Fibroblast of the aortic adventitia (primary cell): ENCODE measurements at places on chromosomes 16 and 17.

GRCh38 chr17:40190197-40191021 lies 13.1 kb downstream of the RAPGEFL1 start:
- DNase-seq: no peak

DNA sequence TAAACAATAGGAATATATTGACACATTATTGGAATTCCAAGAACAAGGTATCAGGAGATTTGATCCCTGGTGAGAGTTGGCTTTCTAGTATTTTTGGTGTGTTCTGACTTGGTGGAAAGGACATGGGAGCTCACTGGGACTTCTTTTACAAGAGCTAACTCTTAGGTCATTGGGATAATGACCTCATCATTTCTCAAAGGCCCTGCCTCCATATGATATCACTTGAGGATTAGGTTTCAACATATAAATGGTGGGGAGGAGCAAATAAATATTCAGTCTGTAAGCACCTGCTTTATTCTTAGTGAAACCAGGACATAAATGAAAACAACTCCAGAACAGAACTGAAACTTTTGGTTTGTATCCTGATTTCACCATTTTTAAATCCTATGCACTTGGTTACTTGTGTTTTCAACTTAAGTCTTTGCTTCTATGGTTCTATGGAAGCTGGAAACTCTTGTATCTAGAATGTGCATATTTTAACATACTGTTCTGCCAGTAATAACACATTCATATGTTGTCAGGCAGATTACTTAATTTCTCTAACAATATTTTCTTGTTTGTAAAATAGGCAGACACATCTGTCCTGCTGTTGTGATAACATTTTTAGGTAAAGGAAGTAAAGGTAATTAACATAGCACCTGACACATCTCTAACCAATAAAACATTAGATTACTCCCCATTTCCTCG lies 1527.7 kb upstream of the CDH8 start:
- DNase-seq: no peak

DNA sequence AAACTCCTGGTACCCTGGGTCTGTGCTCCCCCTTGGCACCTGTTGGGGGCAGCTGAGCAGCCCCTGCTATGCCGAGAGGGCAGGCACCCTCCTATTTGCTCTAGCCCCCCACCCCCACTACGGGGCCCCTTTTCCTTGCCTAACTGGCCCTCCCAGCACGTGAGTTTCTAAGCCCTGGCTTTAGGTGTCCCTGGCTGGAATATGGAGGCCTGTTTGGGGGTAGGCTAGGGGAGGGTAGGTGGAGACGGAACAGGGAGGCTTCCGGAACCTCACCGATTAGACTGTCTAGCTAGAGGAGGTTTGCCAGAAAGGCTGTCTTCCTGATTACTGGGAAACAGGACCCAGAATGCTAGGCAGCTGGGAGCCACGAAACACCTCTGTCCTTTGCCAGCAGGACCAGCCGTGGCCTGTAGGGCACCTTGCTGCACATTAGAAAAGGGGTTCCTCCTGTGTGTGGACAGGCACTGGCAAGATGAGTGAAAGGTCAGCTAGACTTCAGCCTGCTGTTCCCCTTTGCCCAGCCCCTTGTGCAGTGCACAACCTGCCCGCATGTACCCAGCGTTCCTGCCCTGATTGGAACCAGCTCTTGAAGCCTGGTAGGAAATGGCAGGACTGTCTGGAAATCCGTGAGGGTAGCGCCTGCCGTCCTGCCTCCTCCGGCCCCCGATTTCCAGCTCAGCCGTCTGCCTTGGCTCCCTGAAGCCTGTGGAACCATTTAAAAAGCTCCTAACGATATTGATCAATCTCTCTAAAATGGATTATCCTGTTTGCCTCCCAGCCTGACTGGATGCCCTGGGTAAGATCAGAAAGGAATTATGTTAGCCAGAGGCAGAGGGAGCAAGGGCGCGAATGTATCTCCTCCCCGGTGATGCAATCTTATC lies 83.4 kb upstream of the GSE1 start:
- no peak for DNase-seq

GRCh38 chr16:57830890-57831484 lies 28.7 kb upstream of the KIFC3 start:
- DNase-seq: peak; percentile 9

- peak; percentile 81 for DNase-seq
These were observed 59.8 kb upstream of the RPH3AL start for GRCh38 chr17:412211-413015.

- peak; percentile 35 for DNase-seq
These were observed 963 bp downstream of the COPRS start for GRCh38 chr17:31857920-31858641.

- peak; percentile 32 for DNase-seq
These were observed 840 bp downstream of the MYO1C start for GRCh38 chr17:1491443-1492248.

GRCh38 chr17:72631949-72632684 lies 460.4 kb downstream of the SLC39A11 start:
- no peak for DNase-seq

- no peak for DNase-seq
These were observed 42.8 kb upstream of the RAI1 start for GRCh38 chr17:17638467-17638866.

DNA sequence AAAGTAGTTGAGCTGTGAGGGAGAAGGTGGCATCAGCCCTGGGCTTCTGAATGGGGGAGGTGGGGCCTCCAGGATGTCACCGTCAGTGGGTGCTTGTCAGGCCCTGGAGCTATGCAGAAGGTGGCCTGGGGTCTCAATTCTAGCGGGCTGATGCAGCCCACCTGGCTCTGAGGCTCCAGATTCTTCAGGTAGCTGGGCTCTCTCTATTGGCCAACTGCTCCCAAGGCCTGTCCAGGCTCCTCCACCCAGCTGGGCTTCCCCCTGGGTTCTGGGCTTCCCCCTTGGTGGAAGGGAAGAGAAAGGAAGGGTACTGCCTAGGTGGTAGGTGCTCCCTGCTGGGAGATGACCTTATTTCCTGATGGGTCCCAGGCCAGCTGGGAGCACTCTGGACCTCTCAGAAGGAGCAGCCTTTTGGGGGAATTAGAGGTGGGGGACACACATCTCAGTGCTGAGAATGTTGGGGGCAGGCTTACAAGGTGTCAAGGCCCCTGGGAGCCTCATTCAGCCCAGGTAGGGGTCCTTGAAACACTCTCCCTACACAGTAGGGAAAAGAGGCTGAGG lies 1728.3 kb downstream of the TP53TG3F start:
- DNase-seq: no peak

DNA sequence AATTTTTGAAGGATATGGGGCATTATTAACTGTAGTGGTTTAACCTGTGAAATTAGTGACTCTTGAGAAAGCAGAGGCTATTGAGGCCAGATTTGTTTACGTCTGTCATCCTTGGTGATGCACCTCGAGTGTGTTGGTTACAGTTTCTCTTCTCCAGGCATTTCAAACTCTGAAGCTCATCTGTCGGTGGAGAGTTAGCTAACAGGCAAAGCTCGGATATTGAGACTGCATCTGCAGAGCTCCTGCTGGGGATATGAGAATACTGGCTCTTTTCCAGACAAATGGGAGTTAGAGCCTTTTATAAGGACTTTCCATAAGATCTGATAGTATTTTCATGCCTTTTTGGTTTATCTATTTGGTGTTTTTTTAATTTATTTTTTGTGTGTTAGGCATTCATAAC lies 6.7 kb downstream of the CLEC16A start:
- no peak for DNase-seq

- peak; percentile 6 for DNase-seq
These were observed 16.2 kb downstream of the CHST4 start for GRCh38 chr16:71542377-71542776.

DNA sequence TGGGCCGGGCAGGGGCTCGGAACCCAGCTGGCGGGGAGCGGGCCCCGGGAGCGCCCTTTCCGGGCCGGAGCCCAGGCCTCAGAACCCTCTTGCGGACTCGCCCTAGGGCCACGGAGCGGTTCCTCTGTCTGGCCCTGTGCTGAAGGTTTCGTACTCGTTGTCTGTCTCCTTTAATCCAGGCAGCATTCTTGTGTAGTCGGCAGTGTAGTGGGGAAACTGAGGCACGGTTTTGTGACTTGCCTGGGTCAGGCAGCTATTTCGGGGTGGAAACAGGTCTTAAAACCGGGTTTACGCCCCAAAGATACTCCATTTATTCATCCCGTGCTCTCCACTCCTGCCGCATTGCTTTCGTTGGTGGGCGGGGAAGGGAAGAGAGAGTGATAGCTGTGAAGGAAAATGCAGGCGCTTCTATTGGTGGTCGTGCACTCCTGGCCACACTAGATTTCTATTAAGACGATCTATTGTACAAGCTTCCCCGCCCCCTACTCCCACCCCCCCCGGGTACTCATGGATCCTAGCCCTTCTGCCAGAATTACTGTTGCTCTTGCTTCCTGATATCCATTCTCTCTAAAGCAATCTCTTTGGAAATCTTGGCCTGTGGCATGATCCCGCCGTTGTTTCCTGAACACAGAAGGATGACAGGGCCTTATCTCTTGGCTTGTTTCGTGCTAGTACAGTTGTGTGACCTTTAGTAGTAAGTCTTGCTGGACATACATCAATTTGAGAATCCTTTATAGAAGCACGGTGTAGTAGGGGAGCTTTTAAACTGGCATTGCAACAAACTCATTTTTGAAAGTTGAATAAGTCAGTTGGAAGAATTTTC lies 751 bp downstream of the DCAF7 start:
- peak; percentile 16 for DNase-seq

- no peak for DNase-seq
These were observed 113.2 kb downstream of the PRKCA start for GRCh38 chr17:66415366-66416206.

DNA sequence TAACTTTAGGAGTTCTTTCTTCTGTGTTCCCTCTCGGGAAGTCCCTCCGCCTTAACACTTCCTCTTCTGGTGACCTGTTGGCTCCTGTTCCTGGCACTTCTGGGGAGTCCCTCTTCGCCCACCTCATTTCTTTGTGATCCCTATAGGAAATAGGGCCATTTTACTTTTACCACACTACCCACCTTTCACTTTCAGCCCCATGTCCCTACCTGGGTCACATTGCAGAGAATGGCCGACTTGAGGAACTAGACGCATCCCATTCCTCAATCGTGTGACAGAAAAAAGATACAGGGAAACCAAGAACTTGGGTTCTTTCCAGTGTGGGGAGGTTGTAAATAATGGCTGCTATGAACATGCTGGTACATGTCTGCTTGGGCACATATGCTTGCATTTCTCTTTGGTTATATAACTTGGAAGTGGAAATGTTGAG lies 6.6 kb downstream of the IL21R start:
- DNase-seq: no peak

GRCh38 chr17:81561494-81561885 lies 9.3 kb upstream of the FAAP100 start:
- DNase-seq: peak; percentile 56
